ENCODE measurements at places on chromosomes 3 and 15.
A peak's percentile ranks its signal among the peaks of the same experiment; 100 is the strongest.

GRCh38 chr15:83904107-83905040 is 250.5 kb downstream of the ADAMTSL3 start:
- no peak for DNase-seq

- DNase-seq = peak; percentile 61
These were observed 19.1 kb downstream of the ST6GAL1 start for GRCh38 chr3:186949281-186949982.

- DNase-seq = peak; percentile 55
These were observed 9.2 kb downstream of the ZSCAN2 start for GRCh38 chr15:84609818-84610525.

- DNase-seq = no peak
These were observed 154.1 kb downstream of the LIPC start for GRCh38 chr15:58585693-58586443.

Measured in Right ventricle myocardium superior (tissue), 1 donor.